ENCODE measurements at places on chromosomes 3 and 15. TPM values are rescaled to one million over a fixed set of nuclear protein-coding genes. Genes with fewer than 3 reads are reported as not detected.

The AADAC gene
- not detected for total RNA-seq

The NOX5 gene
- 0.66 TPM for total RNA-seq

The TMEM43 gene
- 208 TPM for total RNA-seq

- DNase-seq: no peak
Observed at GRCh38 chr15:72491768-72492167, 17.6 kb downstream of the ARIH1 start.

- DNase-seq: no peak
Observed at GRCh38 chr15:66721501-66721937, 19.5 kb downstream of the SMAD6 start.

- no peak for DNase-seq
Observed at GRCh38 chr3:11514191-11514821, 129.4 kb downstream of the VGLL4 start.
